ENCODE measurements at places on chromosomes 1 and 21.
A peak's percentile ranks its signal among the peaks of the same experiment; 100 is the strongest.

DNA sequence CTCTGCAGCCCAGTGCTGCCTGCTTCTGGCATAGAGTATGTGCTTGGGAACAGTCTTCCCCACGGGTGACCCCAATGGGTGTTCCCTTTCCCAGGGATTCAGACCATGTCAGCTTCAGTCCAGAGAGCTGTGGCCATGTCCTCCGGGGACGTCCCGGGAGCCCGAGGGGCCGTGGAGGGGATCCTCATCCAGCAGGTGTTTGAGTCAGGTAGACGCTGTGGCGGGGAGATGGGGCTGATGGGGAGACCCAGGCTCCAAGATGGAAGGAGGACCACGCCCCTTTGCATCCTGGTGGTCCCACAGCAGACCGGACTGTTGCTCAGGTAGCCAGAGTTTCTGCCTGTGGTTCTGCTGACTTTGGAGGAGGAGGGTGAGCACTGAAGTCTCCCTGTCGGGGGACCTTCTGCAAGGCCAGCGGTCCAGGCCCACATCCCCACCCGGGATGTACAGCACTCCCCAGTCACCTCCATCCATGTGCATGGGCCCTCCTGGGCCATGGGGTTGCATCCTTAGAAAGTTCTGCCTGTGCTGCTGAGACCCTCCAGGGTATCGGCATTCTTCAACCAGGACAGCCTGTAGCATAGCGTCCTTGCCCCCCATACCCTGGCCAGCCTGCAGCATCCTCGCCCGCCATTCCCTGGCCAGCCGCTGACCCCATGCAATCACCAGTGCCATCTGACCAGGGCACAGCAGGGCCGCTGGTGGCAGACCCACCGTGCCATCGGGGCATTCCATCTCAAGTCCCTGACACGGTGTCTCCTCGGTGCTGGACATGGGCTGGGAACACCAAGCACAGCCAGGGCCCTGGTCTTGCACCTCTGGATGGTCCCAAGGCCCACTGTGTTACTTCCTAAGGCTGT lies 2.8 kb downstream of the AIRE start:
- H3K27ac ChIP-seq, result no peak overlapping the region
- no peak overlapping the region for H3K4me3 ChIP-seq
- H3K27me3 ChIP-seq, result no peaks in the 10 kb centered on the region

GRCh38 chr1:53888681-53889080 lies 916 bp downstream of the YIPF1 start:
- peak overlapping the region; percentile 92 for H3K27ac ChIP-seq
- no peak for DNase-seq
- peaks cover 33% of the 10 kb centered on the region for H3K4me1 ChIP-seq
- peak overlapping the region; percentile 86 for H3K4me3 ChIP-seq
- H3K27me3 ChIP-seq, result no peaks in the 10 kb centered on the region

- DNase-seq, result no peak
- no peaks in the 10 kb centered on the region for H3K4me1 ChIP-seq
- H3K27me3 ChIP-seq, result no peaks in the 10 kb centered on the region
- H3K4me3 ChIP-seq, result no peak overlapping the region
- no peaks in the 10 kb centered on the region for H3K36me3 ChIP-seq
- no peak overlapping the region for H3K27ac ChIP-seq
Measured at GRCh38 chr21:44589586-44590305, 2.6 kb downstream of the KRTAP10-6 start.

GRCh38 chr1:60283690-60284089 lies 210.1 kb upstream of the C1orf87 start:
- DNase-seq, result no peak
- H3K36me3 ChIP-seq, result no peaks in the 10 kb centered on the region
- H3K27ac ChIP-seq, result no peak overlapping the region
- H3K4me1 ChIP-seq, result peaks cover 11% of the 10 kb centered on the region

- no peak overlapping the region for H3K4me3 ChIP-seq
- H3K27ac ChIP-seq, result no peak overlapping the region
- no peaks in the 10 kb centered on the region for H3K4me1 ChIP-seq
- no peak for DNase-seq
- H3K27me3 ChIP-seq, result no peaks in the 10 kb centered on the region
- H3K36me3 ChIP-seq, result no peaks in the 10 kb centered on the region
Measured at GRCh38 chr1:78645723-78646122, 3.9 kb upstream of the IFI44 start.
